ENCODE measurements at places on chromosomes 5 and 9.

DNA sequence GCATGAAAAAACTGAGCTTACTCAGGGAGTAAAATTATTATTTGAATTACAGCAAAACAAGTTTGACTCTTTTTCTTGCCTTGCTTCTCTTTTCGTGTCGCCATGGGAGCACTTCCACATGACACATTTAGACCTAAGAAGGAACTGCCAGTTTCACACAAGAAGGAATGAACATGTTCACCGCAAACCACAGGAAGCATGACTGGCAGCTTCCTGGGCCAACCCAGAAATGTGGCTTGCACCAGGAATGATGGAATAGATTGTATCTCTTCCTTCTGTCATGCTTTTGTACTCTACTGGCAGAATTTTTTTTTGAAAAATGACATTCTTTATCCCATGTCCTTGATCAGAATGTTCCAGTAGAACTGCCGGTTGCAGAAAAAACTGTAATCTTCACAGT, 32.9 kb upstream of the MAN2A1 start:
- DNase-seq: peak; percentile 70

DNA sequence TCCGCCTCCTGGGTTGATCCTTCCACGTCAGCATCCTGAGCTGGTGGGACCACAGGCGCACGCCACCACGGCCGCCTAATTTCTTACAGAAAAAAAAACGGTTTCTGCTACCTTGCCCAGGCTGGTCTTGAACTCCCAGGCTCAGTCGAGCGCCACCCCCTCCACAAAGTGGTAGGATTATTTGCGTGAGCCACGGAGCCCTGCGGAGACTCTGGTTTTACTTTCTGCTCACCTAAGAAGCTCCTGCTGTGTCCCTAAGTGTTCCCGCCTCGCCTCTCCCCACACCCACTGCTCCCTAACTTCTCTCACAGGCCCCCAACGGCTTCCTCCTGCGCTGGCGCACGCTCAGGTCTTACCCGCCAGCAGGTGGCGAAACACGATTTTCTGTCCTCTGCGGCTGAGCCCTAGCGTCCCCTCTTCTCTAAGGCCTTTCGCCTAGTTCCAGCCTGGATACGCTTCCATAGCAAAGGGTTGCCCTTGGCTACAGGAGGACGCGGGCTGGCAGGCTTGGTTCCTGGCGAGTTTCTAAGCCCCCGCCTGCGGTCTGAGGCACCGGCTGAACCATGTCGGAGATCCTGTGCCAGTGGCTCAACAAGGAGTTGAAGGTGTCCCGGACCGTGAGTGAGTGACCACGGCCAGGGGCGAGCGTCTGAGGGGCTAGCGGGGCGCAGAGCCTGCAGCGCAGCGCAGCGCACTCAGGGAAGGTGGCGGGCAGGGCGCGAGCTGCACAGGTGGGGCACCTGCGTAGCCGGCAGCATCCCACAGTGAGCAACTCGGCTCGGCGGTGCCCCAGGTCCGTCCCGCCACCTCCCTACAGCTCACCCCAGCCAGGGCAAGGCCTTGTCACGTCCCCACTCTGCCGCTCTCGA, at the start of gene SPEF2:
TSS of gene SPEF2 (plus strand) at position 429 of the 869 bp plus-strand sequence. CDS start at position 564, 135 bp downstream.
- DNase-seq: peak; percentile 88

- DNase-seq: no peak
Measured at GRCh38 chr5:139404484-139404840, 573 bp upstream of the SPATA24 start.

GRCh38 chr5:20605732-20606525, 617.9 kb upstream of the CDH18 start:
- DNase-seq: no peak

- DNase-seq: no peak
Measured at GRCh38 chr5:140169410-140169809, 5.6 kb upstream of the CYSTM1 start.

GRCh38 chr5:33725806-33726205, 166.0 kb downstream of the ADAMTS12 start:
- DNase-seq: no peak

- no peak for DNase-seq
Measured at GRCh38 chr9:85042981-85043647, 373.6 kb downstream of the NTRK2 start.

DNA sequence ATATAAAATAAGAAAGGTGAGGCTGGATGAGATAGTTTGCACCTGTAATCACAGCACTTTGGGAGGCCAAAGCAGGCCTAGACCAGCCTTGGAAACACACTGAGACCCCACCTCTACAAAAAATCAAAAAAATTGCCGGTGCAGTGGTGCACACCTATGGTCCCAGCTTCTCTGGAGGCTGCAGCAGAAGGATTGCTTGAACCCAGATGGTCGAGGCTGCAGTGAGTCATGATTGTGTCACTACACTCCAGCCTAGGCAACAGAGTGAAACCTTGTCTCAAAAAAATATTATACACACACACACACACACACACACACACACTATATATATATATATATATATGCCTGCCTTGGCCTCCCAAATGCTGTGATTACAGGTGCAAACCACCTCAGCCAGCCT, 1.3 kb downstream of the SLC35D2 start:
- DNase-seq: no peak

DNA sequence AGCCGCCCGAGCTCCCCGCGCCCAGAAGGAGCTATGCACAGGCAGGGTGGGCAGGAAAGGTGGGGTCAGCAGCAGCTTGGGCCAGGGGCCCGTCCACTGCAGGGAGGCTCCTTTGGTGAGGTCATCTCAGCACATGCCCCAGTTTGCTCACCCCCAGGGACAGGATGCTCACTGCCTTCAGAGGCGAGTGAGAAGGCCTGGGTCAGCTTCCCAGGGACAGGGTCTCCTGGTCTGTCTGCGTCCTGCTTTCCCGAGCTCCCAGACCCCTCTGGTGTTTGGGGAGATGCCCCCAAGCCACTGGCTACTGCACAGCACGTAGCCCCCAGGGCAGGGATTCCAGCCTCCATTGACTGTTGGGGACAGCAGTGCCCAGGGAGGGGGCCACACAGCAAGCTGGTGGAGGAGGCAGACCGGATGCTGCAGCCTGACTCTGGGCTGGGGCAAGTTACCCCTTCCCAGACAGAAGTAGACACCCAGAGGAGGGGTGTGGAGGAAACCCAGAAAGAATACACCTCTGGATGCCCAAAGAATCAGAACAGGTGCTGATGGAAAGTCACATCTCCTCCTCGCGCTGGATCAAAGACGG, 581 bp upstream of the SARDH start:
- DNase-seq: no peak

GRCh38 chr5:153671653-153672346, 181.3 kb downstream of the GRIA1 start:
- DNase-seq: no peak

GRCh38 chr5:43245724-43246385, 53.8 kb downstream of the NIM1K start:
- no peak for DNase-seq

- no peak for DNase-seq
Measured at GRCh38 chr9:129289131-129289731, 111.2 kb upstream of the IER5L start.
